ENCODE measurements at places on chromosomes 6 and 20.

DNA sequence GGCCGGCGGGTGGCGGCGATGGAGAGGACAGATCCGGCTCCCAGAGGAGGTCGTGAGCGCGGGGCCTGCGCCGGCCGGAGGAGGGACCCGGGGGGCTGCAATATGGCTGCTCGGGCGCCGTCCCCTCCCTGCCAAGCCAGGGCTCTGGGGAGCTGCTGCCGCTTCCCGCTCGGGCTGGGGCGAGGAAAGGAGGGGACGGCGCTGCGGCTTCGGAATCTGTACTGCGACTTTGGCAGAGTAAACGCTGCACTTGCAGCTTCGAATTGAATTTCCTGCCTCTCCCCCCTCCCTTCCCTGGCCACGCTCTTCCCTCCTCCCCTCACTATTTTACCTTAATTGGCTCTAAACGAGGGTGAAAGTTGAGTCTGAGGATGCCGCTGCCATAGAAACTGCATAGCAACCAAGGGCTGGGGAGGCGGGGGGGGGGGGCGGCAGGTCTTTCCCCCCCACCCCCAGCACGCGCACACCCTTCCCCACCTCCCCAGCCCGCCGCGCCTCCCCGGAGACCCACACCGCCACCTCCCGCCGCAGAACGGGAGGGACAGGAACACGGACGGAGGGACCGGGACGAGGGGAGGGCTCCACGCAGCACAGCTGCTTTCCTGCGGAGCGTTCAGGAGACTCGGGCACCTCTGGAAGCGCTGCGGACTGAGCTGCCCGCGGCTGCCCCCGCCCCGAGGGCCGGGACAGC, 93.9 kb downstream of the RNASET2 start:
- no peak for DNase-seq

GRCh38 chr6:160258346-160259142, at the start of gene SLC22A2:
Gene SLC22A2, minus strand, starts transcription at chr6:160258821. Its CDS starts 64 bp downstream, at chr6:160258757.
- DNase-seq = no peak

GRCh38 chr6:27669624-27670301, 196.9 kb upstream of the ZNF184 start:
- no peak for DNase-seq

GRCh38 chr6:43570876-43571441, 4.9 kb downstream of the XPO5 start:
- DNase-seq = no peak

GRCh38 chr6:20266851-20267608, 54.8 kb upstream of the MBOAT1 start:
- DNase-seq = no peak

GRCh38 chr20:56187534-56188165, 60.9 kb upstream of the MC3R start:
- peak; percentile 19 for DNase-seq

DNA sequence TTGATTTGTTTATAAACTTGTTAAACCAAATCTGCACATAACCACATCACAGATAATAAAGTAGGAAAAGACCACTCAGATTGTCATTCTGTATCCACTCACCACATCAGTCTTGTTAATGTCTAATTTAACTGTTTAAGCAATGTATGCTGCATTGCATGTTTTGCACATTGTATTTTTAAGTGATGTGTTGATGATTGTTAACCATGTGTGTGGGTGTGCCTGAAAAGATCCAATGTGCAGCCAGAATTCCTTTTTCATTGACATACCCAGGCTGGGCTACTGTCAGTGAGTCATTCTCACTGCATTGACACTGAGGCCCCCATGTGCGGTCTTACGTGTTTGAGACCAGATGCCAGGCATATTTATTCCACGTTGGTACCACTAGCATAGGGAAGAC, 167.3 kb downstream of the TRMT11 start:
- DNase-seq = no peak

GRCh38 chr6:85463621-85464259, 13.9 kb downstream of the NT5E start:
- no peak for DNase-seq

DNA sequence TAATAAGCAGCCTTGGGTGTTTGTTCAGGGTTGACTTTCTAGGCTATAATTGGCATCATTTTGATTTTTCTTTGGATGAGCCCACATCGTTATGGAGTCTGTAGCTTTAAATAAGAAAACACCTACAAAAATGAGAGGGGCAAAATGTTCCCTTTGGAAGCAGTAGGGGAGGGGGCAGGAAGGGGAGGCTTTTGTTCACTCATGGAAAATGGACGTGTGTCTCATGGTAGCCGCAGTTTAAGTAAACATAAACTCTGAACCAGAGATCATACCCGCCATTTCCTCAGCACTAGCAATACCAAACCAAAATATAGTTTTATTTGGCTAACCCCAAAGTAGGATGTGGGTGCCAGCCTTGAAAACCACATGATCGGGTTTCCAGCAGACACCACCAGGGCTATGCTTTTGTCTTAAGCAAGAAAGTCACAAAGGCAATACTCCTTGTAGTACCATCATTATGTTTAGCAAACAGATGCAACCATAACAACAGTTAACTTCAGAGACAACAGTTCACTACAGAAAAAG, 572.5 kb upstream of the JAG1 start:
- no peak for DNase-seq

DNA sequence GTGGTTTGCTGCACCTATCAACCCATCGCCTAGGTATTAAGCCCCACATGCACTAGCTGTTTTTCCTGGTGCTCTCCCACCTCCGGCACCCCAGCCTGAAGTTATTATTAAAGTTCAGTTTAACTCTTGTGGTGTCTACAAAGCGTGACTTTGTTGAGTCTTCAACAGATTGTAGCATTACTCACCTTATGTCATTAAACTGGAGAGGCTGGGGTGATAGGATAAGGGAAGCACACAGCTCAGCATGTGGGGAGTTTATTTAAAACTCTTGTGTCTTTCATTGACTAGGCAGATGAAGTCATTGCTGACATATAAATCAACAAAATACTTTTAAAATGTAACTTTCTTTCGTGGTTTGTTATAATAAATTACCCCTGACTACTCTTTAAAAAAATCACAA, 84.7 kb upstream of the GCM1 start:
- no peak for DNase-seq

- DNase-seq = no peak
Observed at GRCh38 chr6:82872185-82872584, 193.5 kb downstream of the UBE3D start.

GRCh38 chr6:110331816-110332215, 26.3 kb downstream of the METTL24 start:
- DNase-seq = no peak

GRCh38 chr6:90369024-90369519, 72.4 kb upstream of the BACH2 start:
- DNase-seq = no peak

DNA sequence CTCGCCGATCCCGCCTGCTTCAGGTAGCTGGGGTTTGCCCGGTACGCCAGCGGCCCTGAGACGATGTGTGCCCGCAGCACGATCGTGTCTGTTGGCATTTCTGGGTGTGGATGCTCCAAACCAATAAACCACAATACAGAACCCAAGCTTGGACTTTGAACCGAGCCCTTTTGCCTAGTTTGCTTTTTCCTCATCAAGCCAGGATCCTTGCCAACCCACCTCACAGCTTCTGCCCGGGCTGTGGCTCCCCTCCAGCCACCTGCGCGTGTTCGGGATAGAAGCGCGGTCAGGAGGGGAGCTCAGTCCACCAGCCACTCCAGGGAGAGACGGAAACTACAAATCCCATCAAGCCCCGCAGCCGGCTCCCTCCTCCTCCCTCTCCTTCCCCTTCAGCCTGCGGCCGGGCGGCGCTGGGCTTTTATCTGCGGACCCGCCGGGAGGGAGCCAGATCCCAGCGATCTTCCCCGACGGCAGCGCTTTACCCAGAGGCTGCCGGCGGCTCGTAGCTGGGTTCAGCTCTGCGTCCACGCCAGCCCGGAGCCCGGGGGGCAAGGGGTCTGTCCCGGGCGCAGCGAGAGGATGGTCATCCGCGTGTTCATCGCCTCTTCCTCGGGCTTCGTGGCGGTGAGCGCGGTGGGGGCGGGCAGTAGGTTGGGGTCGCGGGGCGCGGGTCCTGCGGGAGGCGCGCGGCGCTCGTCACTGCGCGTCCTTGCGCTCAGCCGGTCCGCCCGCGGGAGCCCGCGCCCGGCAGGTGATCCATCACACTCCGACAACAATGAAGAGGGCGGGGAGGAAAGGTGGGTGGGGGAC, at the start of gene SH3BGRL2:
TSS of gene SH3BGRL2 (plus strand) at position 447 of the 810 bp plus-strand sequence. CDS start at position 580, 133 bp downstream.
- peak; percentile 73 for DNase-seq

DNA sequence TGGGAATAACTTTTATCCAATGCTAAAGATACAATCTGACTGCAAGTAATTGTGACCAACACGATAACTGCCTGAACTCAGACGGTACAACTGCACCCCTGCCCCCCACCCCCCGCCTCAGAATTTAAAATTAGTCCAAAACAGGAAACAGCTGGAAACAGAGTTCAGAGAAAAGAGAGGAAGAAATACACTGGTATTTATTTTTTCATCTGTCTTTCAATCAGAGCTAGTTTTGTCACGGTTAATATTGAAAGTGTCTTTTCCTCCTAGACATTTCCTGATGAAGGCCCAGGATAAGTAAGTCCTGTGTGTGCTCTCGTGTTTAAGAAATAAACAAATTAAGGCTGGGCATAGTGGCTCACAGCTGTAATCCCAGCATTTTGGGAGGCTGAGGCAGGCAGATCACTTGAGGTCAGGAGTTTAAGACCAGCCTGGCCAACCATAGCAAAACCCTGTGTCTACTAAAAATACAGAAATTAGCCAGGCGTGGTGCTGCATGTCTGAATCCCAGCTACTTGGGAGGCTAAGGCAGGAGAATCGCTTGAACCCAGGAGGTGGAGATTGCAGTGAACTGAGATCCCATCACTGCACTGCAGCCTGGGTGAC, 21.5 kb downstream of the ACSS1 start:
- DNase-seq = no peak

- DNase-seq = no peak
Observed at GRCh38 chr6:146578054-146578453, 20.7 kb upstream of the ADGB start.

GRCh38 chr6:7668936-7669335, 57.0 kb upstream of the BMP6 start:
- no peak for DNase-seq

DNA sequence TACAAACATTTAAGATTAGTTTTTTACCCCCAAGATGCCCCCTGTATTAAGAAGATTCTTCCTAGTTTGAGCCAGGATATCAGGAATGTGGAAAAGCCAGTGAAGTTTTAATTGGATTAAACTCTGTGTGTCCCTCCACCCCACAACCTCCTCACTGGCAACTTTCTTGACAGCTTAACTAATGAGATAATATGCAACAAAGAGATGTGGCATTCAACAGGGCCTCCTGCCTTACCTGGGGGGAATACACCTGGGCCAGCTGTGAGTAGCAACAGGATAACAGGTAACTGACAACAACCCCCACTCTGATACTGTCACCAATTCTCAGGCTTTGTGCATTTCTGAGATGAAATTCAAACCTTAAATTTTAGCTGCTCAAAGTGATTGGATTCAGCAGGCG, 512.3 kb downstream of the TFAP2B start:
- DNase-seq = no peak

DNA sequence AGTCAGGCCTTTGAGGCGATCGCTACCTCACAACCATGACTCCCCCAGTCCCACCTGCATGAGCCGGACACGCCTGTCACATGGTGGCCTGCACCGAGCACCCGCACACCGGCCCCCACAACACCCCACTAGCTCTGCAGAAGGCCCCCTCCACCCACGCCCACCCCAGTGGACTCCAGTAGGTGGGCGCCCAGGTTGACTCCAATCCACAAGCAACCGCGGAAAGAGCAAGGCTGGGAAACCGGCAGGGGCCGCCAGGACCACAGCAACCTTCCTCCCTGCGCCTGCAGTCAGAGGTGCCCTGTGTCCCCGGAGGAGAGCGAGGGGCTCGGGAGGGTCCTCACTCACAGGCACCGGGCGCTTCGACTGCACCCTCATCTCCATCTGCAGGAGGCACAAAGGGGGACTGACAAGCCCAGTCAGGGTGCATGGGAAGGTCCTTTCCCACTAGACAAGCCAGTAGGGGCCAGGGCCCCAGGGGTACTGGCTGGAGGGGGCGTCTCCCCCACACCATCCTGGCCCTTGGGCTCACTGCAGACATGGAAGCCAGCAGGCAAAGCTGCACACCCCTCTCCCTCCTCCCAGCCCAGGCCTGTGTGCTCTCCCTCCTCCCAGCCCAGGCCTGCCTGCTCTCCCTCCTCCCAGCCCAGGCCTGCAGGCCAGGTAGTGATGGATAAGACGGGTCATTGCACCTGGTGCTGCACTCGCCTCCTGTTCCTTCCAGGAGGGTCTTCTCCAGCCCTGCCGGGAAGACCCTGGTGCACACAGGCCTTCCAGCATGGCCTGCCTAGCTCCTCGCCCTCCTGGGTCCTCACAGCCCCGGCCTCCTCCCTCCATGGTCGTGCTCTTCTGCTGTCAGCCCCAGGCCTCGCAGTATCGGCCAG, 137.2 kb downstream of the DLL1 start:
- DNase-seq = no peak

- no peak for DNase-seq
Observed at GRCh38 chr6:7546020-7546369, 4.5 kb downstream of the DSP start.

- DNase-seq = peak; percentile 94
Observed at GRCh38 chr6:33950472-33950881, 146.7 kb upstream of the MLN start.

DNA sequence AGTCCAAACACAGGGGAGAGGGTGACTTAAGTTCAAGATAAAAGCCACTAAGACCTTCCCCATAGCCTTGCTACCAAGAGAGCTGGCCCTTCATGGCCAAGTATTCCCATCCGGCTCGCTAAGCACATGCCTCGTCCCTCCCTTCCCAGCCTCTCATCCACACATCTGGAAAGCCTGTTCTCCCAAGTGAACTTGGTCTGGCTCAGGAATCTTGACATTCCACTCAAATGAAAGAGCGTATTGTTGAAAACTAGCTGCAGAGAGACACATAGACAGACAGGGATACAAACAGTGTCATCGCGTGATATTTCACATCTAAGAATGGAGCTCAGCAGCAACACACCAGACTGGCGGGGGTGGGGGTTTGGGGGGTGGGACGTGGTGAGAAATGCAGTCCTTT, 182.8 kb upstream of the FOXQ1 start:
- no peak for DNase-seq

- DNase-seq = no peak
Observed at GRCh38 chr20:3788685-3789155, 2.2 kb upstream of the CENPB start.

DNA sequence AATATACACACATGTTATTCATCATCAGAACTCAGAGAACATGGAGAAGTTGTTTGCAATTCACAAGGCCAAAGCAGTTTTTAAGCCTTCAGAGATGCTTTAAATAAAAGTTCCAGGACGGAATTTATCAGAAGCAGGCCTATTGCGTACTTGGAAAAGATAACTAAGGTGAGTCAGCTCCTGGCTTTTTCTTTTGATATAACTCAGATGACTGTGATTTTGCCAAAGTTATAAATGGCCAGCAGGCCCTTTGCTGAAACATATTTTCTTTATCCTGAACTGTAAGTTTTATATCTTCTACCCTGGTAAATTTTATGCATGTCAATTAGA, 55.0 kb upstream of the PLCB1 start:
- DNase-seq = no peak

GRCh38 chr6:31227143-31227542, 44.7 kb downstream of the HLA-C start:
- DNase-seq = no peak

Data from NCI-H187 (cell line).